ENCODE measurements at places on chromosomes 5 and 9.

DNA sequence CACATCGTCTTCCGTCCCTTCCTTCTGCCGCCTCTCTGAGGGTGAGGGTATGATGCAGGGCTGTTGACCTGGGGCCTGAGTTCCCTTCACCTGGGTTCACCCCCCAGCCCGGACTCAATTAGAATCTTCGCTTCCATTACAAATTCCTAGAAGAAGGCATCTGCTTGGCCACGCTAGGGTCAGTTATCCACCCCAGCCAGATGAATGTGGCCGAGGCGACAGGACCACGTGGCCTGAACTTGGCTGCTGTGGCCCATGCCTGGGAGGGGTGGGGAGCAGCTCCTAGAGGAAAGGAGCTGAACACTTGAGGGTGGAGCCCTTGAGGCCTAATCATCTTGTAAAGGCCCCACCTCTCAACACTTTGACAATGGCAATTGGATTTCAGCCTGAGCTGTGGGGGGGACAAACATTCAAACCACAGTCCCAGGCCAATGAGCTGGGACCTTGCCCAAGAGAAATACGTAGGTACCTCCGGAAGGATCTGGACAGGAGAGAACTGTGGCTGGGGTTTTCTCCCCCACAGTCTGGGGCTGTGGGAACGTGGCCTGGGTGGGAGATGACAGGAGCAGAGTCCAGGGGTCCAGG is 90.6 kb upstream of the ADAMTS2 start:
- no peak for DNase-seq

DNA sequence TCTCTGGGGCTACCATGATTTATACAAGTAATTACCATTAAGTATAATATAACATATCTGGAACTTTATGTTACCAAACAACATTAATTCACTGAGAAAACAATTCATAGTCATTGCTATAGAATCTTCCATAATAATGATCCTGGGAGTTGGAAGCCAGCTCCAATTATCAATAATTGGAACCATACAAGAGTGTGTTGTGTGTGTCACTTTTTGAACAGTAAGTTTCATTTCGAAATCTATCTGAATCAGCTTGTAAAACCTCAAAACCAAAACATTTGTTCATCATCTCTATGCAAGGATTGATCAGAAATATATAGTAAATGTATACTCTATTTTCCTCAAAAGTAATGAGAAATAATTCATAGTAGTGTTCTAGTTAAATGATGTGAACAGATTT is 348.1 kb downstream of the ARL15 start:
- no peak for DNase-seq

GRCh38 chr9:119298076-119298853 is 71.0 kb downstream of the BRINP1 start:
- DNase-seq: no peak

DNA sequence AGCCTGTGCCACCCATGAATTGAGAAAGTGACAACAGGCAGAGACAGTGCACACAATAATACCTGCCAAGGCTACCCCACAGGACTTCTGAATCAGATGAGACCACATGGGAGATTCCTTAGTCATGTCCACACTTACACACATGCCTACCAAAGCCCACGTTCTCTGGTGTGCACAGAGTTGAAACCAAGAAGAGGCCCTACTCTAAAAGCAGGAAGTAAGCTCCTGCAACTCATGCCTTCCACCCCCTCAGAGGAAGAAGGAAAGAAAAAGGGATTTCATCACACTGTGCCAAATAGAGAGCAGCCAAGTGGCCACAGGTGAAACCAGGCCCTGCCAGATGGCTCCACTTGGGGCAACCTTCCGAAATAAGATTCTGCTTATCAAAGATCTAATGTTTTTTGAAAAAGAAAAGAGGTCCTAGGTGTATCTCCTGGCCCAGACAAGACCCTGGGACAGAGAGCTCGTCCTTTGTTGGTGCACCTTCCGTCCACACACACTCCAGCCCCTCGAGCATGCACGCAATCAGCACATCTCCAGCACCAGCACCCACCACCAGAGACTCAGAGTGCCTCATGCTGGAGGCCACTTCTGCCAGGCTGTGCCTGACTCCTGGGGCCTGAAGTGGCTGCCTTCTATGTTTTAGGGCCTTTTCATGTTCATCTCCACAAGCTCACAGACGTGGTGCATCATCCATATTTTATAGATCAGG is 114.6 kb upstream of the SPOCK1 start:
- no peak for DNase-seq

- no peak for DNase-seq
Measured at GRCh38 chr5:175826980-175827379, 44.4 kb upstream of the CPLX2 start.

GRCh38 chr5:96293966-96294883 is 138.8 kb downstream of the PCSK1 start:
- peak; percentile 54 for DNase-seq

DNA sequence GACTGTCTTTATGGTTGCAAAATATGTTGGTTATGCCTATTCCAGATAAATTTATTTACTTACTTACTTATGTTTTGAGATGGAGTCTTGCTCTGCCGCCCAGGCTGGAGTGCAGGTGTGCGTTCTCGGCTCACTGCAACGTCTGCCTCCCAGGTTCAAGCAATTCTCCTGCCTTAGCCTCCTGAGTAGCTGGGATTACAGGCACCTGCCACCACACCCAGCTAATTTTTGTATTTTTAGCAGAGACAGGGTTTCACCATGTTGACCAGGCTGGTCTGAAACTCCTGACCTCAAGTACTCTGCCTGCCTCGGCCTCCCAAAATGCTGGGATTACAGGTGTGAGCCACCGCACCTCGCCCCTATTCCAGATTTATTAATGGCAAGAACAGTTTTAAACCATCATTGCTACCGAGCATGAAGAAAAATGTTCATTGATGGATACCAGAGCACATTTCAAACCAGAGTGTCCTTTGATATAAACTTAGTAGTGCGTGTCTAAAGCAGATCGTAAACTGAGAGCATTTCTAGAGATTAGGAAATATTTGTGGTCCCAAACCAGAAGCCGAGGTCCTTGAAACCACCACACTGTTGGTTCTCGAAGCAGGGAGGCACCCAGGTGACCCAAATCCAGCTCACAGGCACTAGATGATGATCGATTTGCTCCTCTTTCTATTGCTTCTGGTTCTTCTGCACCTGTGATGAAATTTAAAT is 85.2 kb downstream of the GRAMD2B start:
- DNase-seq: peak; percentile 71

- no peak for DNase-seq
Measured at GRCh38 chr5:76473661-76474060, 70.6 kb downstream of the IQGAP2 start.

- DNase-seq: no peak
Measured at GRCh38 chr9:37706290-37706689, 47.3 kb upstream of the TRMT10B start.

DNA sequence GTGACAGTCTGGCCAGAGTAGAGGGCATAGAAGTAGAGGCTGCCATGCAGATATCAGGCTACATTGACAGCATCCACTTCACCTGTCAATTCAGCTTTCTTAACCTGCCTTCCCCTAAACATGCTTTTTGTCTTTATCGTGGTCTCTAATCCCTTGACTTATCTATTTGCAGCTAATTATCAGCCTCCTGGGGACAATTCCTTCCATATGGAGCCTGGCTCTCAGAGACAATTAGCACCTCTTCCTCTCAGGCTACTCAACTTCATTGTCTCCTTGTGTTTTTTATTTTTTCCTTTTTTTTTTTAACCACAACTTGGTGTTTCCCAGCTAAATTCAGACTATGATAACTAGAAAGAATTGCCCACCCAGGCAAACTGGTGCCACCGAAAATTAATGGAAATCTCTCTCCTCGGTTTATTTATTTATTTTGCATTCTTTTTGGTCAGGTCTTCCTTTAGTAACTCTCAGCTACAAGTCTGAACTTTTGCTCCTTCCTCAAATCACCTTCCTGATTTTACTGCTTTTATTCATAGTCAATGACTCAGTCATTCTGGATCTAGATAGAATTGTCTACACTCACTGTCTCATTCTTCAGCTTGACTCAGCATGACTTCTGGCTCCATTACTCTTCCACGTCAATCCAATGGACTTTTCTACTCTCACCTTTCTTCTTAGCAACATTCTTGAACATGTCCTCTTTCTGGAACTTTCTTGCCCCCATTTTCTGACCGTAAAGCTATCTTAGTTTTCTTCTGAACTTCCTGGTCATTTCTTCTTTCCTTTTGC is 63.0 kb upstream of the BASP1 start:
- peak; percentile 75 for DNase-seq

DNA sequence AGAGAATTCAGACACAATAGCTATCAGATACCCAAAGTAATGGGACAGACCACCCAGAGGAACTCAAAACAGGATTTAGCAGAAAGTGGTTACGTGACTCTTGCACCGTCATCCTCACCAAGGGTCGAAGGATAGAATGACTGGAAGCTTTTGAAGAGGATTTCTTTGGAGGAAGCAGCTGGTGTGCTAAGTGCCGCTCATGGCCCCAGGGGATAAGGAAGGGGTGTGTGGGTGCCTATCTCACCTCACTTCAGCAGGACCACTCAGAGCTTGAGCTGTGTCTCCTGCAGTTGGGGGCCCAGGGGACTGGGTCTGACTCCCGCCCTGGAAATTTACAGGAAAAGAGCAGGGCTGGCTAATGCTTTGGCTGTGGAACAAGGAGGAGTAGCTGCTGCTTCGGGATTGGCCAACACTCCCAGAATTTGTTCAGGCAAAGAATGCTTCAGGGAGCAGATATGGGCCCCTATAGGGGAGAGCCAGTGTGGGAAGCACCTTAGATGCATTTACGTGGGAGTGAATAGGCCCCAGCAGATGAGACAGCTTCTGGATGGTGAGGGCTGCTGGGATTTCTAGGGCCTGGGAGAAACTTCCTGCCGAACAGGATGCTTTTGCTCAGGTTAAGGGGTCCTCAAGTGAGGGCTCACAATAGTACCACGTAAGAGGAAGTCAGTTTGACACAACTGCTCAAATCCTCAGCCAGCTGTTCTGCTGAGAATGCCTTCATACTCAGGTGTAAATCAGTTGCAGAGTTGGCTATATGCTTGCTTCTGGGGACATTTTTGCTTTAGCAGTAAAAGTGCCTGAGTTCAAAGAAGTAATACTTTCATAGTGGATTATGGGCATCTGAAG is 29.1 kb upstream of the TOMM5 start:
- DNase-seq: no peak

DNA sequence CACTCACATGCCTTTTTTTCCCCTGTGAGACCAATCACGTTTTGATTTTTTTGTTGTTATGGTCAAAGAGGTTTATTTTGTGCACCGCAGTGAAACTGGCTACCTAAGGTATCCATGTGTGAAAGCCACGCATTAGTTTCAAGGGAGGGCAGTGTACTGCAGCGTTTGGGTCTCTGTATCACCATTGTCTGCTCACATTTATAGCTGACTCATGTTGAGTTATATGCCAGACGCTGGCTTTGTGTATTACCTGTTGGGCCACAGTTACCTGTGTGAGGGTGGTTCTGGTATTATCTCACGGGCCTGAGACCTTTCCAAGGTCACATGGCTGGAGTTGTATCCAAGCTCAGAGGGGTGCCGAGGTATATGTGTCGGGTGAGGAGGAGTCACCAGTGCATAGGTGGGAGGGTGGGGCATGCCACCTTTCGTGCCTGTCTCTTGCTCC is 75.8 kb downstream of the ARHGAP26 start:
- DNase-seq: no peak

DNA sequence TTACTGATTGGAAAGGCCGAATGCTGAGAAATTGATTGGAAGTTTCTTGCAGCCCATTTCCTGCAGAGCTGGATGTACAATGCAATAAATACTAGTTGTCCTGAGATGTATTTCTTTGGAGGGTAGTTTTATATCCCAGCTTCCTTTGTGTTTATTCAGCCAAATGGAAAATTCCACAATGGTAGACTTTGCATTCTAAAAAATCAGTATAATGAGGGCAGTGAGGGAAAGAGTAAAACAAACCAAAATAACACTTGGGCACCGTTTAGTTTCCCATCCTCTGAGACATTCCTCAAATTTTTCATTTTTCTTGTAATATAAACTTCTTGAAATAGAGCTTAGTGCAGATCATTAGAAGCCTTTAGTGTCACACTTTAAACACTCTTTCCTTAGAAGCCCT is 379.4 kb downstream of the EBF1 start:
- no peak for DNase-seq

DNA sequence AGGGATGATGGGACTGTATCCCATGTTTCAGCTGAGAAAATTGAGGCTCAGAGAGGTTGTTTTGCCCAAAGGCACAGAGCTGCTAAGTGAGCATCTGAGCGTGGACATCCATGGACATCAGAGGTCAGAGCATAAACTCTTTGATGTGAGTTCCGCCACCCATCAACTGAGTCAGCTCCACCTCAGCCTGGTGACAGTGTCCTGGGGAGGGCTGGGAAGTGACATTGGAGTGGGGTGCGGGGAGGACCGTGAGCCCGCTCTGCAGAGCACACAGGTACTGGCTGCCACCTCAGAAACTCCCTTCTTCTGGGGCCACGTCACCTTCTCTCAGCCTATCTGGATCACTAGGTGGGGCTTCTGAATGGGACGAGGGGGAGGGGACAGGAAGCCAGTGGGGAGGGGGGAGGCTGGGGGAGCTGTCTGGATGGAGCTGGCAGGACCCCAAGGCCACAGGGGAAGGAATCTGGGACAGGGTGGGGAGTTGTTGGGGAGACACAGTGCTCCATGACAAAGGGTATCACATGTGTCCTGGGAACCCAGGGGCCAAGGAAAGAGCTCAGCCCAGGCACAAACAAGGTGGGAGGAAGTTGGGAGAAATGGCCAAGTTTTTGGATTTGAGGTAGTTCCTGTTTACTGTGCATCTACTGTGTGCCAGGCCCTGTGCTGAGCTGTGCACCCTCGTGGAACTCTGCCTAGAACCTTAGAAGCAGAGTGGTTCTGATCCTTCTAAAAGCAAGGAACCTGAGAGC is 2.5 kb downstream of the LAMC3 start:
- no peak for DNase-seq

DNA sequence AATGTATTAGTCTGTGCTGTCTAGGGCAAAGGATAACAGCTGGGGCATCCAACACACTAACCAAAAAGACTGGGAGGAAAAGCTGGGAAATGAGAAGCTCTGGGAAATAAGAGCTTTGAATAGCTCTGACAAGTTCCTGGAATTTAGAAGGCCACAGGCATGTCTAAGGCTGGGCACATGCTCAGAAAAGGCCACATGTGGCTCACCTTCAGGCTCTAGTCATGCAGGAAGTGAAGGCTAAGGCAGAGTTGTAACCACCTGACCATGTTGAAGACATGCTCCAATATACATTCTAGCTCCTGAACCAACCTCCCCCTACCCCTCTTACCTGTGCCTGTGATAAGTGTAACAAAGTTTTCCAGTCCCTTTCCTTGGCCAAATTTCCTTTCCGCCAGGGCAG is 31.7 kb downstream of the CLTA start:
- peak; percentile 42 for DNase-seq
